Hematopoietic multipotent progenitor cell treated with erythropoietin and hydrocortisone succinate and interleukin-3 and kit ligand, for 15 days (in vitro differentiated cells): ENCODE measurements at places on chromosomes 1 and 21.

DNA sequence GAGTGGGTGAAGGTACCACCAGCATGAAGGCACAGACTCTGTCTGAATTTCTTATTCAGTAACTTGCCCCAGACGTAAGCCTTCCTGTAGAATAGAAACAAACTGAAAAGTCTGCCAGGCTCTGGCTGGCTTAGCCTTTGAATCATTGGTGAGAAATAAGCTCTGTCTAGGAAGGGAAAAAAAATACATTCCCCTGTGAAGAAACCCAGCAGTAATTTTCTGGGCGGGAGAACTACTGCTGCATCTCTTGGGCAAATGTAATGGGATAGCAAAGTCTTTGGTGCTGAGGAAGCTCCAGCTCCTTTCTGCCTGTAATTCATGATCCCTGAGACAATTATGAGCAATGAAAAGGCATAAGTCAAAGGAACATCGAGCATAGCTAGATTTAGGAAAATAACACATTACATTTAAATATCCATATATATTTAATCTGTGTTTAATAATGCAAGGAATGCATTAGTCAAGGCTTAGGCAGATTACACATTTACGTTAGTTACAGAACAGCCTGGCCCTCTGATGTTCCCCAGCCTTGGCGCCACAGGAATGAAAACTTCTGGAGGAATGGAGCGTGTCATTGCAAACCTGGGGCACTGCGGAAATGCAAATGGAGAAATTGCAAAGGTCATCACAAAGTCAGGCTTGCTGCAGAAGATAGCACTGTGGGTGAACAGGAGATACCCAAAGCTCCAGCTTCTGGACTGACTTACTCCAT, 216.3 kb upstream of the CAMK1G start:
- DNase-seq: no peak

GRCh38 chr1:109255097-109255651, 5.8 kb downstream of the CELSR2 start:
- DNase-seq: no peak

GRCh38 chr1:31831397-31832378, 15.9 kb upstream of the SPOCD1 start:
- no peak for DNase-seq

DNA sequence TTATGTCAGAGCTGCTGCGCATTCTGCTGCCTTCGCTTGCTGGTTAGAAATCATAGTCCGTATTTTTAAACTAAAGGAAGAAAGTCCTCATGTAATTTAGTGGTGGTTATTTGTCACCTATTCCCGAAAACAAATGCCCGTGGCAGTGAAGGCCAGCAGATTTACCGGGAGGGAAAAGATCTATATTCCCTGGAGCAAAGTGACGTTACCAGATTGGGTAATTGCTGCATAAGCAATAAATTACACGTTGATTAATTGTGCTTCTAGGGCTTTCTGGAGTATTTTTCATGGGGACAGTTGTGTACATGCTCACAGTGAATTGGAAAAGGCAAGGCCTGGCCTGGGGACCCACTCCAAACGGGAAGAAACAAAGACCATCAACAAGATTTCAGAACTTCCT, 298.7 kb downstream of the NPHP4 start:
- no peak for DNase-seq

DNA sequence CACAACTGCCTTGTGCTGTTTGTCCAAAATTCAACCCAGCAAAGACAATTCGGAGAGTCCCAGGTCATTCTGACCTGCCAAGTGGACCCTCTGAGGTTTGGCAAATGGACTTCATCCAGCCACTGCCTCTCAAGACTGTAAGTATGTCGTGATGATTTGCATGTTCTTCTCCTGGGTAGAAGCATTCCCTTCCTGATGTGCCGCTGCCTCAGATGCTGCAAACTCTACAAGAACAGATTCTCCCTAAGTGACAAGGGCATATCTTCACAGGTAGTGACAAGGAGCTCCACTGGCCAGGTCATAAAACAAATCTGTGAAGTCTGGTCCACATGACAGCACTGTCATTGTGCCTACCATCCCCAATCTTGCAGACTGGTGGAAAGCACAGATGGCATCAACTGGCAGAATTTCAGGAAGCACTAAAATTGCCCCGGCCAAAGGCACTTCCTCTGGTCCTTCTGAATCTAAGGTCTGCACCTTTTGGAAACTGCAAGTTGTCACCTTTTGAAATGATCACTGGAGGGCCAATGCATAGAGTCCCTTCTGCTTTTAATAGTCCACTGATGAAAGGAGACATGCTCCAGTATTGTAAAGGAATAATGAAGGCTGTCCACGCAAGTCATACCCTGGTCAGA, 27.4 kb downstream of the POFUT2 start:
- DNase-seq: no peak

DNA sequence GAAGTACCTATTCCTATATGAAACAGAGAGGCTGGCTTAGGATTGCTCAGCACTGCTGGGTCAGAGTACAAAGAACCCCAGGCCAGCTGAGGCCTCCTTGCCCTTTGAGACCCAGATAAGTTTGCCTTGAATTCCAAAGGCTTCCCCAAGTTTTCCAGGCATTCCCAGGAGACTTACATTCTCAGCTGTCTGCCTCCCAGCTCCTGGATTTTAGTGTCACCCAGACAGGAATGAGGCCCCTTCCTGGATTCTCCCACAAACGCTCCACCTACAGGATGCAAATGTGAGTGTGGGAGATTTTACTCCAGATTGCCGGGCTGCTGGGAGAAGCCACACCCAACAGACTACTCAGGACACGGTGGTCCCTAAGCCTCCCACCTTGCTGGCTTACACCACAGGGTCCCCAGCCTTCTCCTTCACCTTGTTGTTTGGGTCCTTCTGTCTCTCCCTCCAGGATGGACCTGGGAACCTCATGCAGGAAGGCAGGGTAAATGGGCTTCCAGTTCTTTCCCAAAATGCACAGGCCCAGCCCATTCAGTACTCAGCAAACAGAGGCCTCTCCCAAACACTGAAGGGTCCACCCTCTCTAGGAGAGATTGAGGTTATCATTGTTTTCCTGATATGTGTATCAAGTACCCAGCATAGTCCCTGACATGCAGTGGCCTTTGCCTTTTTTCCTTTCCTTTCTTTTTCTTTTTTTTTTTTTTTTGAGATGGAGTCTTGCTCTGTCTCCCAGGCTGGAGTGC, 10.6 kb downstream of the RHBG start:
- DNase-seq: no peak
